Myocyte (in vitro differentiated cells): ENCODE measurements at places on chromosomes 1 and 21.

- no peak for DNase-seq
Measured at GRCh38 chr1:23796466-23797271, 3.9 kb downstream of the GALE start.

GRCh38 chr1:115802416-115802815 is 33.9 kb upstream of the CASQ2 start:
- DNase-seq = no peak

GRCh38 chr1:64121766-64122385 is 81.5 kb upstream of the UBE2U start:
- no peak for DNase-seq

DNA sequence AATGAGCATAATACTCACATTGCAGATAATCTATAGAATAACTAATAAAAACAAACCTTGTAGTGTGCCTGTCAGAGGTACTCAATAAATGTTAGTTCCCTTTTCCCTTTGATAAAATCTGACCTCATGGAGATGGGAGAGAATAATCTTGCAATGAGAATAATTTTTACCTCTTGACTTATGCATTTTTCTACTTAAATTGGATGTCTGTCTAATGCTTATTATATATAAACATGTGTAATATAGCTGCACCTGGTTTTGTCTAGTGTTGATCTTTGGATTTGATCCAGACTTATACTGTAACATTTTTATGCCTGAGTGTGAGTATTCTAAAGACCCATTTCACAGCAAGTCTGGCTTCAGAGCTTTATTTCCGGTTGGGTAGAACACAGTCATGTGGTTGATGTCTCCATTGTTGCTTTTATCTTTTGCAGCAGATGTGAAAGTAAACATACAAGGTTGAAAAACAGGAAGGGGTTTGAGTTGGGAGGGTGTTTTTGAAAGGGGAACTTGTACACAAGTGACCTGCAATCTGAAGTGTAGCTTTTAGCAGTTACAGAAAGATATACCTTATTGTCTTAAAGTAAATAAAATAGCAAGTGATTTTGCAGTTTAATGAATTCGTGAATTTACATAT is 12.4 kb downstream of the EPB41 start:
- DNase-seq = no peak

DNA sequence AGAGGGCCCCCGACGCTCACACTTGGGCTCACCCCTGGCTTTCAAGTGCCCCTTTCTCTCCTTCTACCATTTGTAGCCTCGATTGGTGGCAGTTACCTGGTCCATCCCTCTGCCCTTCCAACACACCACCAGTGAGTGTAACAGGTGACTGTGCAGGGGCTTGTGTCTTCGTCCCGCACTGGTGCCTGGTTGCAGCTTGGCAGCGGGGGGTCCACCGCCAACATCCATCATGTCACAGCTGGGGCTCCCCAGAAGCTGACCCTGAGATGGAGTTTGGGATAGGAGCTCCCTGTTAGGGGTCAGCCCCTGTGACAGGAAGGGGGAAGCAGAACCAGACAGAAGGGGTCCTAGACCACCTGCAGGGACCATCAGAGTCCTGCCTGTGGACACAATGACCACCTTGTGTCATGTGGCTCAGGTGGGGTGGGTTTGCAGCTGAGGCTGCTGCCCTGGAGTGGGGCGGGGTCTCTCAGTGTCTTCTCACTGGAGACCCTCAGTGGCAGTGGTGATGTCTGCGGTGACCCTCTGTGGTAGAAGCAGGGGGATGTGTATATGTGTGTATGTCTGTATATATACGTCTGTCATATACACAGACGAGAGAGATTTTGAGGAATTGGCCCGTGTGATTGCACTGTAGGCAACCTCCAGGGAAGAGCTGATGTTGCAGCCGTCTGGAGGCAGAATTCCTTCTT is 3.6 kb upstream of the CALML6 start:
- no peak for DNase-seq

DNA sequence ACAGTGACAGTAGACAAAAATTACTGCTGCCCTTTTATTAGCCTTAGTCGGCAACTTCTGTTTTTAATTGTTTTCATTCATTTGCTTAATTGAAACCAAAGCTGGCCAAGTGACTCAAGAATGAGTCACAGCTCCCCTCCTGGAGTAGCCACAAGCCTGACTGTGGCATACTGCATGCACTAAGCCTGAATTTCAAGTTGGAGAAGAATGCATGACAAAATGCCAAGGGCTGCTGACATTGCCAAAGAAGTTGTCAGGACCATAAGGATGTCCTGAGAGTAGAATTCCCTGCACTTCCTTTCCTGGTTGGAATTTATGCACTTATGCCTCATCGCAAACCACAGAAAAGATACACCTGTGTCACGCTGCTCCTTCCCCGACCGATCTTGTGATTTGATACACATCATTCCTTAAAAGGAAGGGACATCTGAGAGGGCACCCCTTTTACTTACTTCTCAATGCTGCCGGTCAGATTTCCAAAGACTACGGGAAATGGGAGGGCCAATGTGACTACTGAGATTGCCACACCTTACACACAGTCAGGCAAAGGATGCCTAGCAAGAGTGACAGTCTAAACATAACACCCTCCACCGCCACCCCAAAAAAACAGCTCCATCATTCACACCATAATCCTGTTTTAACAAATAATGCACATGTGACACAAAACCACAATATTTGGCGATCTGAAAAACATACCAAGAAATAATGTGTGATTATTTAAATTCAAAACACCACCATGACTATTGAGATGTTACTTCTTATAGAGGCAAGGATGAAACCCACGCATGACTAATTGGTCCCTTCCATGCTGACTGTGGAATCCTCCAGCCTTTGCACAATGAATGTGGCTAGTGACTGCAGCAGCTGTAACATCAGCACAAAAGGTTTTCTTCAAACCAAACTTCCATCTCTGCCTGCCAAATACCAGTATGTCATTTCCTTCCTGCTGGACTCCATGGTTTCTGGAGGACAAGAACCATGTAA is 28.2 kb downstream of the VAV3 start:
- DNase-seq = peak; percentile 92

GRCh38 chr1:20188455-20188817 is 2.1 kb upstream of the PLA2G2C start:
- DNase-seq = no peak

DNA sequence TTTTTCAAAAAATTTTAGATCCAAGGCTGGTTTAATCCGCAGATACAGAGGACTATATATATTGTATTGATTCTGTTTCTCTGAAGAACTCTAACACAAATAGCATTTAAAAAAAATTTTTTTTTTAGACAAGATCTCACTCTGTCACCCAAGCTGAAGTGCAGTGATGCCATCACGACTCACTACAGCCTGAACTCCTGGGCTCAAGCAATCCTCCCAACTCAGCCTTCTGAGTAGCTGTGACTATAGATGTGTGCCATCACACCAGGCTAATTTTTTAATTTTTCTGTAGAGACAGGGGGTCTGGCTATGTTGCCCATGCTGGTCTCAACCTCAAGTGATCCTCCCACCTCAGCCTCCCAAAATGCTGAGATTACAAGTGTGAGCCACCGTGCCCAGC is 3.0 kb downstream of the ANKRD45 start:
- no peak for DNase-seq

DNA sequence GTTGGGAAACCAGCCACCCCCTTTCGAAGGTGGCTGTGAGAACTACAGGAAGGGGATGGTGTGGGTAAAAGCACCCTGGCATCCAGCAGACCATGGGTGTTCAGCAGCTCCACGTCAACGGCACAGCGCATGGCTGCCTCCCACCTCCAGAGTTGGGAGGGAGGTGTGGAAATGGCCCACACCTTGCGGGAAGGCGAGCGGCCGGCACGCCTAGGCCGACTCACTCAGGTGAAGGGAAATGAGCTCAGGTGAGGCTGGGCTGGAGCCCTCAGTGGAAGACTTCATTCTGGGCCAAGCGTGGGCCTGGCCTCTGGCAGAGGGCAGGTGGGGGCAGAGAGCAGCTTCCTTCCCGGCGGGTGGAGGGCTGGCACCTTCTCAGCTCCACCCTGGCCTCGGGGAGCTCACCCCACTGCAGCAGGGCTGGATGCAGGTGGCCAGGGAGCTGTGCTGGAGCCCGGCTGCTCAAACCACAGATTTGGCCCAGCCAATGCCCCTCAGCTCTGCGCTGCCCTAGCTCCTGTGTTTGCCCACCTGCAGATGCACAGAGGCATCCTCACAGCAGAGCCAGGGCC is 24.8 kb upstream of the ALDH4A1 start:
- DNase-seq = no peak

GRCh38 chr1:166924823-166925541 is 48.9 kb upstream of the TADA1 start:
- no peak for DNase-seq

DNA sequence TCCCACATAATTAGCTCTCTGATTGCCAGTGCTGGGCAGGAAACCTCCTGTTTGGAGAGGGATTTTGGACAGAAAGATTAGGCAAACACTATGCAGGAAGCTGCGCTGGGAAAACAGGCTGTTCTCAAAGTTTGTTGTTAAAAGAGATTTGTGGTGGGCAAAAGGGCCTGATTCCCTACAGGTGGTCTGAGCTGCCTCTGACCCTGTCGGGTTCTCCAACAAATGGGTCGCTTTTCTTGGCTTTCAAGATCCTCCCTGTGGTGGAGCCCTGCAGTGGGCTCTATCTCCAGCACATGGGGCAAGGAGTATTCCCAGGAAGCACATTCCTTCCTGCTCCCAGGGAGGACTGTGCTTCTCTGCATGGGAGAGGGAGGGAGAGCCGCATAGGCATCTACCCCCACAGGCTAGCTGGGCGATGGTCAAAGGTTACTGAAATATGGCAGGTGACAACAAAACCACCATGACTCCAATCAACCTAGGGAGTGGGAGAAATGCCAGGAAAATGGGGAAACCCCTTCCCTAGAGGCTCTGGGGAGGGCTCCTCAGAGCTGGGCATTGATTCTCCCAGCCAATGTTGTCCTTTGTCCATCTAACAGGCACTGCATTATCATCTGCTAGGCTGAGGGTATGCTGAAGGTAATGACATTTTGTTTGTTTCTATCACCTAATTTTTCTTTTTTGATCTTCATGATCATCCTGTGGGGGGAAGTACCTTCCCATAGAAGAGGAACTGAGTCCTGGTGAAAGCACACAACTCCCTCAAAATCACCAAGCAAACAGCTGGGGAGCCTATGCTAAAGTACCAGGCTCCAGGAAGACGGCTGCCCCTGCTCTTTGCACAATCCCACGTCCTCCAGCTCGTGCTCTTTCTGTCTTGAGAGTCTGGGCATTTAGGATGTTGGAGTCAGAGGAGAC is 85.3 kb downstream of the PLXNA2 start:
- DNase-seq = no peak

DNA sequence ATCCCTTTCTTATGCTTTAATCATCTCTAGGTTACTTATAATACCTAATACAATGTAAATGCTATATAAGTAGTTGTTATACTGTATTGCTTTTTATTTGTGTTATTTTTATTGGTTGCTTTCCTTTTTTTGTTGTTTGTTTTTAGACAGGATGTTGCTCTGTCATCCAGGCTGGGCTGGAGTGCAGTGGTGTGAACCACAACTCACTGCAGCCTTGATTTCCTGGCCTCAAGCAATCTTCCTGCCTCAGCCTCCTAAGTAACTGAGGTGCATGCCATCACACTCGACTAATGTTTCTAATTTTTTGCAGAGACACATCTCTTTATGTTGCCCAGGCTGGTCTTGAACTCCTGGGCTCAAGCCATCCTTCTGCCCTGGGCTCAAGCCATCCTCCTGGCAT is 26.9 kb downstream of the KRTAP19-8 start:
- DNase-seq = no peak

- DNase-seq = no peak
Measured at GRCh38 chr1:4494027-4494426, 160.4 kb upstream of the AJAP1 start.

DNA sequence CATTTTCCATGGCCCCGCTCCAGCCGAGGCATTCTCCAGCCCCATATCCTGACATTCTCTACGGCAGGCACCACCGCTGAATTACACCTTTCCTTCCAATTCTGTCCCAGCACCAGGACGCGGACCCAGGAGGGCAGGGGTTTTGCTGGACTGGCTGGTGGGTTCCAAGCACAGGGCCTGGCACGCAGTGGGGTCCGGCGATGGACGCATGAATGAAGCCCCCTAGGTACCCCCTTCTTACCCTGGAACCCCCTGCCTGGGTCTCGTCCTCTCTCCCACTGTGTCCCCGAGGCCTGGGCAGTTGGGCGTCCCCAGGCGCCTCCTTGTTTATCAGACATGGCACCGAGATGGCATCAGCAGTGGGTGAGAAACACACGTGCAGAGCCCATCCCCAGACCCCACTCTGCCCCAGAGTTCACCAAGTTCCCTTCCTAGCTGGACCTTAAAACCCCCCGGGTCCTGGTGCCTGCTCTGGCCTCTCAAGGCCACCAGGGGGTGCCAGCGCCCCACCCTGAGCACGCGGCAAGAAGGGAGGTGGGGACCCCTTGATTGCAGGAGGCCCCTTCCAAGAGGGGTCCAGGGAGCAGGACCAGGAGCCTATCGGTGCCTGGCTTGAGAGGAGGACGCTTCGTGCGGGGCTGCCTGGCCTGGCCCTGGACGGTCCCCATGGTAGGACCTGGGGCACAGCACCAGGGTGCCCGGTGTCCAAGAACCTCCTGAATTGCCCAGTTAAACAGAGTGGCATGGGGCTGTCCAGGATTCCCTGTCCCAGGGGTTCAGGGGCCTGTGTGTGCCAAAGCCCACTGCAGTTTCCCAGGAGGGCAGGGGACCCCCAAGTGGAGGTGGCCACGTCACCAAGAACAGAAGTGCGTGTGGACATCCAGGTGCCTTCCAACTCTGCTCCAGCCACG is 46.1 kb downstream of the MEGF6 start:
- DNase-seq = no peak

- DNase-seq = no peak
Measured at GRCh38 chr1:202047977-202048376, 37.6 kb downstream of the ELF3 start.
